CD4-positive, alpha-beta T cell treated with Interleukin-6 at 100 ng/mL for 8 hours (primary cell): ENCODE measurements at places on chromosomes 3 and 15.

DNA sequence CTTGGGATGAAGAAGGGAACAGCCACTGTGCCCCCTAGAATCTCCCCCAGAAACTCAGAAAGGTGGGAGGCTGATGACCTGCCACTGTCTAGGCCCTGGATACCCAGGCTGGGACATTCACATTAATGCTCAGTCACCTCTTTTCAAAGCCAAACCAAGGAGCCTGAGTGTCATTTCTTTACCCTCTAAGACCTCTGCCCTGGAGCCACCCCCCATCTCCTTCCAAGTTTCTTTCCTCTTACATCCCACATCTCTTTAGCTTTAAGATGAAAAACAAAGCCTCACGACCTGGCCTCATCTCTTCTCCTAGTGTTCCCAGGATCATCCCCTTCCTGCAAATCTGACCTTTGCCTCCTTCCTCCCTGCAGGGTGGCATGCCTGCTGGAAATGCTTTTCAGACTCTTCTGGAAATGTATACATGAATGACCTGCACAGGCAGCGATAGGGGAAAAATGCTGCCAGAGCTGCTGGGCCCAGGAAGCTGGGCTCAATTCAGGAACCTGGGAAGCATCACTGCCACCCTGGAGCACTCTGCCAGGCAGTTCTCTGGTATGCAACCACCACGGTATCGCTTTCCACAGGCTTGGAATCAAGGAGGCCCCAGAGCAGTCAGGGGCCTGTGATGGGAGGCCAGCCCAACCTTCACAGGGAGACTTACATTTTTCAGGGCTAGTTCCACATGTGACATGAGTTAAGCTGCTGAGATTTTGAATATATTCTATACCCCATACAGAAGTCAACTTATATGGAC lies 67.6 kb downstream of the DAPK2 start:
- DNase-seq = no peak

DNA sequence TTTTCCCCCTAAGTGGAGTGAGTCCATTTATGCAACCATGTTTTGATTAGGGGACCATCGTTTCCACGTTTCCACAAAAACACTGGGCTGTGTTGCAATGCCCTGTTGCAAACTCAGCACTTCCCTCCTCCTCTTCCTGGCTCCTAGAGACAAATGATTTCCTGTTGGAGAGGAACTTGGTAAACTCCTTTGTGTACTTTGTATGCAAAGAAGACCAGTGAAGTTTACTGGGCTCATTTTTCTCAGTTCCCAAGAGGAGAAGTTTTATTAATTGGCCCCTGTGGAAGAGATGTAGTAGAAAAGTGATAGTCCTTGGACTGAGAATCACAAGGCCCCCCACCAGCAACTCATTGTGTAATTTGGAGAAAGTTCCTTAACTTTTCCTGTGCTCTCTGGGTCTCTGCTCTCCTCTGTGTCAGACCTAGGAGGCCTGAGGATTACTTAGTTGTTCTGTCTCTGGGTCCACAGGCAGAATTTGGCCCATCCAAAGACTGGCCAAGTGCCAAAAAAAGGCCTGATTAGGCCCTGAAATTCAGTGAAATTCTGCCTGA lies 95.0 kb downstream of the ATG7 start:
- no peak for DNase-seq

GRCh38 chr15:56950979-56951378 lies 32.5 kb downstream of the TCF12 start:
- DNase-seq = no peak

DNA sequence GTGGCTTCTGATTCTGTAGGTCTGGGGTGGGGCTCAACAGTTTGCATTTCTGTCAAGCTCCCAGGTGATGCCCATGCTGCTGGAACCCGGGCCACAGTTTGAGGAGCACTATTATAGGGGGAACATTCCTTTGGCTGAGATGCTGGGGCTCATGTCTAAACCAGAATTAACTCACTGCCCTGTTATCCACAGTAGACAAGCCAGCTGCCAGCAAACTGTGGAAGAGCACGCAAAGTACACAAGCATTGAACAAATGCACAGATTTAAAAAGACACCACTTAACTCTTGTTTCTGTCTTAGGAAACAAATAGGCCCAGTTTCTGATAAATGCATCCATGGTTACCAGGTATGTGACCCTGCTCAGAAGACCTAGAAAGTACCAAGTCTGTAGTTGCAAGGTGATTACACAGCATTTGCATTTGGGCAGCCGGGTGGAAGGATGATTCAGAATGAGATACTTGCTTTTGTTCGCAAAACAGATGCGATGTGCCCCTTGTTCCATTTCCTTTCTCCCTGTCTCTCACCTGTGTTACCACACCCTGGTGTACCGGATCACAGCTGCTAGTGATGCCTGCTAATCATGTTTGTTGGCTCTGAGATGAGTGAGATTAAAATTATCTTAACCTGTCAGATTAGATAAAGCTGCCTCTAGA lies 12.4 kb downstream of the GYG1 start:
- DNase-seq = no peak

- DNase-seq = no peak
Measured at GRCh38 chr3:194736896-194737600, 51.4 kb downstream of the FAM43A start.

DNA sequence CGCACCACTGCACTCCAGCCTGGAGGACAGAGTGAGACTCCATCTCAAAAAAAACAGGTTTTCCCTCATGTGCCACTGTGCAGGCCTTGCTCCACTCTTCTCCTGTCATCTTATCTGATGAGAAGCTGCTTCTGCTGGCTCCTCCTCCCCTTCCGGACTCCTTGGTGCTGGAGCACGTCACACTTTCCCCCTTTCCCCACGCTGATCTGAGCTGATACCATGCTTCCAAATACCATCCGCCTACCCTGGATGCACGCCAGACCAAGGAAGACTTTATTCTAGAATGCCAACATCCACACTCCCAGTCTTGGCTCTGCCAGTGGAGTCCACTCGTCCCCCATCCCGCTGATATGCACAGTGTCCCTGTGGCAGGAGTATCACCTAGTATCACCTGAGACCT lies 31.3 kb downstream of the HOMER2 start:
- DNase-seq = no peak

DNA sequence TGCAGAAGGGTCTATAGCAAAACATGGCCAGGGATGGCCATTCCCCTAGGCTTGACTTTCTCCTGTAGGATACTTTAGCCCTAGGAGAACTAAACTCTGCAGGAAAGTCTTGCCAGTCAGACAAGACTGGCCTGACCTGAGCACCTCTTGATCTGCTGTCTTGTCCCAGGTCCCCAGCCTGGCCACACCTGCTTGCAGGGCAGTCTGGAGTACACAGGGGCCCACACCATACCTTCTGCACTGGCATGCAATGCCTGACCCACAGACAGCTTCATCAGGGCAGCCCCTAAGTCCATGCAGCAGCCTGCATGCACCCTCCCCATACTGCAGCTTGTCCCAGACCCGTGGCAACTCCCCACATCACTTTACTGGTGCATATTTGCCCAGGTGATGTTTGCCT lies 204.6 kb downstream of the LRRC3B start:
- no peak for DNase-seq

DNA sequence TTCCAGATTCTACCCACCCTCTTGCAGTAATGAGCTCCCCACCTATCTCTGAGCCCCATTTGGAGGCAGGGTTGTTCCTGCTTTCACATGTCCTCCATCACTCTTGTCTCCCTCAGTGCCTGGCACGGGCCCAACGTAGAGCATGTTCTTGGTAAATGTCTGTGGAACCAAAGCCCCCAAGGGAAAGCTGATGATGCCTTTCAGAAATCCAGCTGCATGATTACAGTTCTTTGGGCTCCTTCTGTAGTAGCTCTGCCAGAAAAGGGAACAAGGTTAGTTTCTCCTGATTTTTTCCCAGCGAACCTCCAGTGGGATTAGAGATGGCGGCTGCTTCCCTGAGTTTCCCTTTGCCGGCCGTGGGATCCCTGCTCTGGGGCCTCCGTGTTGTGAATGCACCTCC lies 39.3 kb downstream of the CGNL1 start:
- DNase-seq = no peak
